SK-N-SH (cell line): ENCODE measurements at places on chromosomes 6 and 20.

DNA sequence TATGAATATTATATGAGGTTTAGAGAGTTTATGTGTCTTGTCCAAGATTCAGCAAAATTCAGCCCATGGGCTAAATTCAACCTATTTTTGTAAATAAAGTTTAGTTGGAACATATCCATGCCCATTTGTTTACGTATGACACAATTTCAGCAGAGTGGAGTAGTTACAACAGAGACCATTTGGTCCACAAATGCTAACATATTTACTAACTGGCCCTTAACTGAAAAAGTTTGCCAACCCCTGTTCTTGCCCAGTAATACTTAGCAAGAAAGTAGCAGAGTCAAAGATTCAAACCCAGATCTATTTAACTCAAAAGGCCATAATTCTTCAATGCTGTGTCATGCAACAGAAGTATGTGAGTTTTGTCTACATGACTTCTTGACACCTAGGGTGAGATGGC lies 561.0 kb downstream of the PTPRT start:
- no peak for DNase-seq

- no peak for DNase-seq
Measured at GRCh38 chr20:2691663-2692035, 931 bp upstream of the EBF4 start.

DNA sequence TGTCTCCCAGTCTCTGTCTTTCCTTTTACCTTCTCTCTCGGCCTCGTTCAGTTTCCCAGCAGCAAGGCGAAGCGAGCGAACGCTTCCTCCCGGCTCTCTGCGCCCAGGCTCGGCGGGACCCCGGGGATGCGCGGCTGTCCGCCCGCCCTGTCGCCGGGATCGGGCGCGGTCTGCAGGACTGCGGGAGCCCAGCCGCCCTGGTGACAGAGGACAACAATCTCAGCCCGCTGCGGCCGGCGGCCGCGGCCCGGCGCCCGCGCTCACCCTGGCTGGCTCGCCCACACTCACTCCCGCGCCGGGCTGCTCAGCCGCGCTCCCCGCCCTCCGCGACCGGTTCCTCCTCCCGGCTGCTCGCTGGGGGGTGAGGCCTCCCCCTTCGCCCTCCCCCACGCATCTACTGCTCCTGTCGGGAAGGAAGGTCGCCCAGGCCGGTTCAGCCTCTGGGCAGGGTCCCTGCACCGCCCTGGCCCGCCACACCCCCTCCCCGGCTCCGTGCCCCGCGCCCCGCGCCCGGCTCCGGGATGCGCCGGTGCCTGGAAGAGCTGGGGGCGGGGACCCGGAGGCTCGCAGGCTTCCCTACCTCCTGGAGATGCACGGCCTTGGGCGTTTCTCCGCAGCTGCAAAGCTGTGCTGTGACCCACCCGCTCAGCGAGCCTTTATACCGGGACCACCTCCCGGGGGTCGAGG lies 410 bp downstream of the SYNE1 start:
- DNase-seq = peak; percentile 84

- DNase-seq = no peak
Measured at GRCh38 chr6:43089467-43089866, 13.4 kb downstream of the PTK7 start.

GRCh38 chr6:128759901-128760300 lies 123.0 kb upstream of the LAMA2 start:
- DNase-seq = no peak

DNA sequence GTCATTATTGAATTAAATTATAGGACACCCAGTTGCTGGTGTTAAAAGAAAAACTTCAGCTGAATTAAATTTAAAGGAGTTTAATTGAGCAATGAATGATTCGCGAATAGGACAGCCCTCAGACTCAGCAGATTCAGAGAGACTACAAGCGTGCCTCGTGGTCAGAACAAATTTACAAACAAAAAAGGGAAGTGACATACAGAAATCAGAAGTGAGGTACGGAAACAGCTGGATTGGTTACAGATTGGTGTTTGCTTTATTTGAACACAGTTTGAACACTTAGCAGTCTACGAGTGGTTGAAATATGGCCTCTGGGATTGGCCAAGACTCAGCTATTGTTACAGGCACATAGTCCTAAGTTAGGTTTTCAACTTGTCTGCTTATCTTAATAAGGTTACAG lies 25.8 kb upstream of the TNFRSF21 start:
- DNase-seq = no peak

DNA sequence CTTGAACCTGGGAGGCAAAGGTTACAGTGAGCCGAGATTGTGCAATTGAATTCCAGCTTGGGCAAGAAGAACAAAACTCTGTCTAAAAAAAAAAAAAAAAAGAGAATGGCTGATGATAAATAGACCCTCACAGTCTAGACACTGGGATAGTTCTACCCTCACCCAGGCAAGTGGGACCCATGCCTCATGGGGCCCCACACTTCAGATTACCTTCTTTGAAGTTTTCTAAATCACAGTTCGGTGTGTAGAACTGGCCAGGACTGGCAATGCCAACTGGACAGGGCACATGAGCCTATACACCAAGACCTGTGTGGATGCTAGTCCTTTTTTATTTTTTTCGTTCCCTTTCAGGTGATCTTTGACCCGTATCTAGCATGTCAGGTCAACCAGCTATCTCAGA lies 24.3 kb upstream of the VIP start:
- no peak for DNase-seq

DNA sequence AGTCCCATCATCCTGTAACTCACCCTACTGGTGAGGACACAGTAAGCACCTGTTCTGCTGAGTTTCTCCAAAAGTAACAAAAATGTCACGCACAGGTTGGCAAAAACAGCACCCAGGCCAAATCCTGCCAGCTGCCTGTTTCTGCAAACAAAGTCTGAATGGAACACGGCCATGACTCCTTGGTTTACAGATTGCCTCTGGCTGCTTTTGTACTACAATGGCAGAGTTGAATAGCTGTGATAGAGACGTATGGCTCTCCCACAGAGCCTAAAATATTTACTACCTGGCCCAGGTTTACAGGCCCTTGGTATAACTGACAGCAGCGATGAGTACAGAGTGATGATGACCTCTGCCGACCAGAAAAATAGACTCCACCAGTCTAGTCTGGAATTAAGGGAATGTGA lies 52.6 kb downstream of the CNKSR3 start:
- no peak for DNase-seq

DNA sequence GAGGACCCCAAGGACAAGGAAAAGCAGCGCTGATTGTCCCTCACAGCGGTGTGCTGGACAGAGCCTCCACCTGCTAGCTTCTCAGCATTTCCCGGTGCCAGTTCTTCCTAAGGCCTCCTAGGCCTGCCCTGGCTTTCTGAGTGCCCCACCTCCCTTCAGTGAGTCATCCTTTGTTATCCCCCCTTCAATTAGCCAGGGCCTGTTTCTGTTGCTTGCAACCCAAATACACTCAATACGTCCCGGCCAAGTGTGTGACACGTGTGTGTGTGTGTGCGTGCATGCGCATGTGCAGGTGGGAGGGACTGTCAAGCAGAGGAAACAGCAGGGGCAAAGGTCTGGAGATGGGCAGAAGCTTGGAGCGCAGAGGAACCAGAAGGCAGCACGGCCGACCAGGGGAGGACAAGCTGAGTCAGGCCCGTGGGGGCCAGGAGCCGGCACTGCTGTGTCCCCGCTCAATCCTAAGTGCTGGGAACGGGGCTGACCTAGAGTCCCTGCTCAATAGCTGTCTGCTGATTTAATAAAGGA lies 159.8 kb downstream of the PREX1 start:
- no peak for DNase-seq

- DNase-seq = no peak
Measured at GRCh38 chr6:74596588-74596987, 609.3 kb downstream of the COL12A1 start.

DNA sequence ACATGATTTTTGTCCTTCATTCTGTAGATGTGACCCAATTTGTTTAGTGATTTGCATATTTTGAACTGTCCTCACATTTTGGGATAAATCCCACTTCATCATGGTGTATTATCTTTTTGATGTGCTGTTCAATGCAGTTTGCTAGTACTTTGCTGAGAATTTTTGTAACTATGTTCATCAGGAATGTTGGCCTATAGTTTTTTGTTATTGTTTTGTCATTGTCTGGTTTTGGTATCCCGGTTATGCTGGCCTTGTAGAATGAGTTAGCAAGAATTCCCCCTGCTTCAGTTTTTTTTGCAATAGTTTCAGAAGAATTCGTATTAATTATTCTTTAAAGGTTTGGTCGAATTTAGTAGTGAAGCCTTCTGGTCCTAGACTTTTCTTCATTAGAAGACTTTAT lies 11.9 kb downstream of the KIF25 start:
- no peak for DNase-seq

GRCh38 chr6:32807020-32807580 lies 9.7 kb downstream of the HLA-DOB start:
- no peak for DNase-seq

DNA sequence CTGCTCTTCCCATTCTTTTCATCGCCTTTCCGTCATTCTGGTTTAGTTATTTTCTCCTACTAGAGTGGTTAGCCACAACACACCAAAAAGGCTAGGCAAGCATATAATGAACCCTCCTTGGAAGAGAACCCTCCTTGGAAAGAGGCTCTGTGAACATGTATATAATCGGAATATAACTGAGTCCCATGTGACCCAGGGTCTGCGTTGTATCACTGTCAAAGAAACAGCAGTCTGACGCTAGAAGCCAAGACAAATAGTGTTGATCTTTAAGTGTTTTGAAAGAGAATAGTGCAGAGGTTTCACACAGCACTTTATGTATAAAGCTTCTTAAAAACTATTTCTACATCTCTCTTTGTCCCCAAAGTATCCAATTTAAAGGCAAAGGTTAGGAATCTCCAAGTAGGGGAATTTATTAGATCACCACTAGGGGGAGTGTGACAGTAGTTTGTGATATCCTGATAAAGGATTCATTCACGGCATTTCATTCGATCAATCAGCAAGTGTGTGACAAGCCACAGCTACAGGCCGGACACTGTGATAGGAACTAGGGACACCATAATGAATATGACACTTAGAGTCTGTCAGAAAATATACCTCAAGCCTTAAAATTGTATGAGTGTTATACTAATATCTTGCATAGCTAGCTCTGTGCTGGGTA lies 395.3 kb downstream of the CD109 start:
- peak; percentile 18 for DNase-seq

DNA sequence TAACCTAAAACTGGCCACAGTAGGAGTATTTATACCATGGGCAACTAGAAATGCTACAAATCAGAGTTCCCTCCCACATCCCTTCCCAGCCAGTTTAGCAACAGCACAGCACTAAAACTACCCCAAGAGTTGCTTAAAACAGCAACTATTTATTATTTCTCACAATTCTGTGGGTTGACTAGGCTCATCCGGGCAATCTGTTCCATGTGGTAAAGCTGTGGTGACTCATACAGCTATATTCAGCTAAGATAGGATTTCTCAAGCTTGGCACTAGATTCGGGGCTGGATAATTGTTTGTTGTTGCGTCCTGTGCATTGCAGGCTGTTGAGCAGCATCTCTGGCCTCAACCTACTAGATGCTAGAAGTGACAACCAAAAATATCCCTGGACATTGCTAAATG lies 8.6 kb upstream of the HECA start:
- DNase-seq = no peak

GRCh38 chr20:19903168-19903811 lies 113.9 kb upstream of the NAA20 start:
- DNase-seq = no peak
